ENCODE measurements at places on chromosomes 2 and 18.

DNA sequence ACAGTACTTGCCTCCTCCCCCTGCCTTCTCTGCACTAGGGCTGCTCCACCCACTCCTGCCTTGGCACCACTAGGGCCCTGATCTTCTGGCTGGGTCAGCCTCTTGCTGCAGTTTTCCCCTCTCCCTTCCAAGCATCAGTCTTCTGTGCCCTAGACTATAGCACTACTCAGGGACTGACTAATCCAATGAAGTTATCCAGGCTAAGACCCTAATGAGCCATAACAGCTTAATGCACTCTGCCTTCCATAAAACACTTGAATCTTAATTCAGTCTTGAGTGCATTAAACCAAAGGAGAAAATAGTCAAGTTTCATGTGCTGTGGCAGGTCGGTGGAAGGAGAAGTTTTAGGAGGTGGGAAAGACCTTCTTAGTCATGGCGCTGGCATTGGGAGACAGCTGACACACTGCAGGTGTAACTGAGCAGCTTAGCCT, 95.7 kb downstream of the BIN1 start:
- DNase-seq, result no peak

- DNase-seq, result no peak
Measured at GRCh38 chr2:145685383-145686050, 1165.6 kb upstream of the ZEB2 start.

- no peak for DNase-seq
Measured at GRCh38 chr2:167764772-167765341, 482.5 kb downstream of the STK39 start.

GRCh38 chr2:200335657-200336056, 29.2 kb downstream of the SPATS2L start:
- no peak for DNase-seq

GRCh38 chr2:186749219-186749618, 55.4 kb downstream of the FAM171B start:
- no peak for DNase-seq

GRCh38 chr2:167383610-167384194, 495.4 kb downstream of the XIRP2 start:
- DNase-seq, result no peak

DNA sequence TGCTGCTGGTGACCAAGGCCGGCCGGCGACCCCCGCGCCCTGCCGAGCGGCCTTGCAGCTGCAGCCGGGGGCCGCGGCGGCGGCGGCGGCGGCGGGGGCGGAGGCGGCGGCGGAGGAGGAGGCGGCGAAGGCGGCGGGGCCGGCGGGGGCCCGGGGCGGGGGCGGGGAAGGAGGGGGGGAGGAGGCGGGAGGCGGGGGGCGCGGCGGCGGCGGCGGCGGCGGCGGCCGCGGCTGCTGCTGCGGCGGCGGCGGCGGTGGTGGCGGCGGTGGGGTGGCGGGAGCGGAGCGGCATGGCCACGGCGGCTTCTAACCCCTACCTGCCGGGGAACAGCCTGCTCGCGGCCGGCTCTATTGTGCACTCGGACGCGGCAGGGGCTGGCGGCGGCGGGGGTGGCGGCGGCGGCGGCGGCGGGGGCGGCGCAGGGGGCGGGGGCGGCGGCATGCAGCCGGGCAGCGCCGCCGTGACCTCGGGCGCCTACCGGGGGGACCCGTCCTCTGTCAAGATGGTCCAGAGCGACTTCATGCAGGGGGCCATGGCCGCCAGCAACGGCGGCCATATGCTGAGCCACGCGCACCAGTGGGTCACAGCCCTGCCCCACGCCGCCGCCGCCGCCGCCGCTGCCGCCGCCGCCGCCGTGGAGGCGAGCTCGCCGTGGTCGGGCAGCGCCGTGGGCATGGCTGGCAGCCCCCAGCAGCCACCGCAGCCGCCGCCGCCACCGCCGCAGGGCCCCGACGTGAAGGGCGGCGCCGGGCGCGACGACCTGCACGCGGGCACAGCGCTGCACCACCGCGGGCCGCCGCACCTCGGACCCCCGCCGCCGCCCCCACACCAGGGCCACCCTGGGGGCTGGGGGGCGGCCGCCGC, 1.5 kb downstream of the POU3F3 start:
- no peak for DNase-seq

- DNase-seq, result no peak
Measured at GRCh38 chr18:2412996-2413751, 158.1 kb downstream of the METTL4 start.

DNA sequence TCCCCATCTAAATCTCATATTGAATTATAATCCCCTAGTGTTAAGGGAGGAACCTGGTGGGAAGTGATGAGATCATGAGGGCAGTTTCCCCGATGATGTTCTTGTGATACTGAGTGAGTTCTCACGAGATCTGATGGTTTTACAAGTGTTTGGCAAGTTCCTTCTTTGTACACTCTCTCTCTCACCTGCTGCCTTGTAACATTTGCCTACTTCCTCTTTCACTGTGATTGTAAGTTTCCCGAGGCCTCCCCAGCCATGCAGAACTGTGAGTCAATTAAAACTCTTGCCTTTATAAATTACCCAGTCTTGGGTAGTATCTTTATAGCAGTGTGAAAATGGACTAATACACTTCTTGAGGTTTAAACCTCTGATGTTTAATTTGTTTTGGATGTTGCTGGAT, 177.5 kb downstream of the CD8B2 start:
- DNase-seq, result no peak

GRCh38 chr2:97745474-97746174, 32.2 kb downstream of the ZAP70 start:
- peak; percentile 7 for DNase-seq

GRCh38 chr2:199810422-199811171, 40.4 kb downstream of the FTCDNL1 start:
- no peak for DNase-seq

GRCh38 chr2:64998658-64999061, 9.5 kb downstream of the SLC1A4 start:
- DNase-seq, result no peak

DNA sequence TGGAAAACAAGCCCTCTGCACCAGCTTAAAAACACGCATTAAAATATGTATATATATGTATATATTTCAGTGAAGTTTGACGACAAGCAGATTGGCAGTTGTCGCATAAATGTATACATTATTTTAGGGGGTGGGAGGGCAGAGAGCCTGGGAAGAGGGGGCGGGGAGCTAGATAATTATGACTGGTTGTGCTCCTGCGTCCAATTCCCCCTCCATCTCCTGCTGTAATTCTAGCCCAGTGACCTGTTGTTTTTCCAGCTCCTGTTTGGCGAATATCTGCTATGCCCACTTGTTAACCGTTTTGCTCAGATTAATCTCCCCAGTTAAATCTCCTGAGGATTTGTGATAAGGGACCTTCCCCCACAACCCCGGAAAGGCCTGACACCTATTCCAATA, 656 bp downstream of the UNC80 start:
- DNase-seq, result no peak

- no peak for DNase-seq
Measured at GRCh38 chr2:206011795-206012194, 74.2 kb downstream of the INO80D start.

- no peak for DNase-seq
Measured at GRCh38 chr2:230889911-230890601, 25.3 kb downstream of the ITM2C start.

GRCh38 chr18:70331456-70332097, 42.7 kb downstream of the SOCS6 start:
- no peak for DNase-seq

- no peak for DNase-seq
Measured at GRCh38 chr18:34773378-34773777, 63.3 kb downstream of the DTNA start.

DNA sequence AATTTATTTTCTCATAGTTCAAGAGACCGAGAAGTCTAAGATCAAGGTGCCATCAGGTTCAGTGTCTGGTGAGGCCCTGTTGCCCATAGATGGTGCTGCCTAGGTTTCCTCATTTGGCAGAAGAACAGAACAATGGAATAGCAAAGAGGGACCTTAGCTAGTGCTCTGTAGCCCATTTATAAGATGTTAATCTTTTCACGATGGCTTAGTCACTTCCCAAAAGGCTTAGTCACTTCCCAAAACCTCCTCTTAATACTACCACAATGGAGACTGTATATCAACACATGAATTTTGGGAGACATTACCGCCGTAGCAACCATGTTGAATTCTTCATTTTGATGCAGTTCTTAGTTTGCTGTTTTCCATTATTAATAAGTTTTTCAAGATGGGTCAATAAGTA, 246.3 kb upstream of the NRP2 start:
- no peak for DNase-seq

GRCh38 chr2:202148515-202149154, 75.6 kb downstream of the KIAA2012 start:
- DNase-seq, result no peak

DNA sequence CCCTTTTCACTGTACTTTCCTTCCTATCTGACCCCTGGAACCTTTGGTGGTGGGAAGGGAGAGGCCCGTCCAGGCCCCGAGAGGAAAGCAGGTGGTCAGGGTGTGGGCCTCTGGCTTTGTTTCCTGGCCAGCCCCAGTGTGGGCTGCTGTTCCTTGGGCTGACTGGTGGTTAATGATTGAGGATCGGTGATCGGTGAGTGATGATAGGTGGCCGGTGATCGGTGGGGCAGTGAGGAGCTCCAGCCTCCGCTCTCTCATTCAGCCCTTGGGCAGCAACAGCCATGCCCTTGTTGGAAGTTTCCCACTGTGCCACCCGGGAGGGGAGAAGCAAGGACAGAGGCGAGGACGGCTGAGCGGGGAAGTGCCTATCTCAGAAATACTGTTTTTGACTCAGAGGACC, 7.3 kb downstream of the ACKR3 start:
- no peak for DNase-seq

DNA sequence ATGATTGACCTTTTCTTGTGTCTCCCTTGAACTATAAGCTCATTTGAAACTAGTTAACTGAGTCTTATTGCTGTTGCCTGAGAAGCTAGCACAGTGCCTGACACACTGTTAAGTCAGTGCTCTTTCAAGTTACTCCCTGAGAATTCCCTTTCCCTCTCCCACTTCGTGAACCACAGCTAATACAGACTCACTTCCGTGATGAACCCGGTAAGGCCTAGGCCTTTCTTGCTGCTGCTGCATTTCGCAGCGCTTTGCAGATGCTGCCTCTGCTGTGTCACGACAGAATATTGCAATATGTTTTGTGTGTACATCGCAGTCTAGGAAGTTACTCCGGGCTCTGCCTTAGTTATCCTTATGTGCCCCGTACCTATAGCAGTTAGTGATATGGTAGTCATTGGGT, 42.8 kb downstream of the LIMS1 start:
- DNase-seq, result no peak

DNA sequence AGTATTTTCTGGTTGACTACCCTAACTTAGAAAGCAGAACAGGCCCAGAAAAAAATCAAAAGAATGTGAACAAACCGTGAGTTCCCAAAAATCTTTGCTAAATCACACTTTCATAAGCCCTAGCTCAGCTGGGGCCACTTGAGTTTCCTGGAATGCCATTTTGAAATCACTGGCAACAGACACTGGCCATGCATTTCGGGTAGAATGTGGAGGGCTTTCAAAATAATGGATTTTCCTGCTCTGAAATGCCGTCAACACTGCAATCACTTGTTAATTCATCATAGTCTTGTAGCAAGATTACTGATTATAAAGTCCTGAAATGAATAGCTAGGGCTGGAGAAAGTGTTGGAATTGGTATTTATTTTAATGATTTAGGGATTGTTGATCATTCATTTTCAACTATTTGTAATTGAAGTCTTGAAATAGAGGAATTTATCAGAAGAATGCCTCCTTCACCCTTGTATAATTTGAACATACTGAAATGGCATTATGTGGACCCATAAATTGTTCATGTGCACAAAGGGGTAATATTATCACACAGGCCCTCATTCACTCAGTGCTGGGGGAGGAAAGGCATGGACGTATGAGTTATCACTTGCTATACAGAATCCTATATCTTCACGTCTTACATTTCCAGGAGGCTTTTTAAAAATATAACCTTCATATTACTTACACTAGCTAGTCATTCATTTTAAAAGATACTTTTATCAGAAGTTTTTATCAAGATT, 134.8 kb downstream of the DTNA start:
- no peak for DNase-seq

DNA sequence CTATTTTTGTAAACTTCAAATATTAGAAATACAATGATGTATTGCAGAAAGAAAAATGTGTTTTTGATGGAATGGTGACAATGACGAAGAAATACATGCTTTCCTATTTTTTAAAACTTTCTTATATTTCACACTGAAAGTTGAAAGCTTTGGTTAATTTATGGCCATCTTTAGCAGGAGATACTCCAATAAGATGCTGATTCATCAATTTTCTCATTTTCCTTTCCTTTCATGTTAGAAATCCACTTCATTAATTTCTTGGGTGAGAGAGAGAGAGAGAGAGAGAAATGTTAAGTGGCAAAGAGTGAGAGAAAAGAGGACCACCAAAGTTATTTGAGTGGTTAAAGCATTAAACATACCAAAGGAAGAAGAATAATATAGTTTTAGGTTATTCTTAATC, 28.6 kb upstream of the MAP2 start:
- no peak for DNase-seq

DNA sequence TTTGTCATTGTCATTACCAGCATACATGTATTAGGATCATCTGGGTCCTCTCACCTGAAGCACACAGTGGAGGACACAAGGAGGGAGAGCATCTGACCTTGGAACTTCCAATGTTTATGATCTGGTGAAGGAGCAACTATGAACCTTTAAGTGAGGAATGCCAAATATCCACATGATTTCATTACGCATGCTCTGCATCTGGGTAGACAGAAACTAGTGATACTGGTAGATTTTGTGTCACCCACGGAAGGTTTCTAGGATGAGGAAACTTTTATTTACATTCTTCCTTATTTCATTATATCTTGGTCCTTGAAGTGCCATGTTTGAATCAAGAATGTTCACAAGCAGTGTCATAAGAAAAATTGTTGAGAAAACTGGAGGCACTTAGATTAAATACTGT, 32.1 kb downstream of the SPC25 start:
- DNase-seq, result no peak

GRCh38 chr2:10297959-10298531, 4.7 kb upstream of the HPCAL1 start:
- DNase-seq, result no peak

DNA sequence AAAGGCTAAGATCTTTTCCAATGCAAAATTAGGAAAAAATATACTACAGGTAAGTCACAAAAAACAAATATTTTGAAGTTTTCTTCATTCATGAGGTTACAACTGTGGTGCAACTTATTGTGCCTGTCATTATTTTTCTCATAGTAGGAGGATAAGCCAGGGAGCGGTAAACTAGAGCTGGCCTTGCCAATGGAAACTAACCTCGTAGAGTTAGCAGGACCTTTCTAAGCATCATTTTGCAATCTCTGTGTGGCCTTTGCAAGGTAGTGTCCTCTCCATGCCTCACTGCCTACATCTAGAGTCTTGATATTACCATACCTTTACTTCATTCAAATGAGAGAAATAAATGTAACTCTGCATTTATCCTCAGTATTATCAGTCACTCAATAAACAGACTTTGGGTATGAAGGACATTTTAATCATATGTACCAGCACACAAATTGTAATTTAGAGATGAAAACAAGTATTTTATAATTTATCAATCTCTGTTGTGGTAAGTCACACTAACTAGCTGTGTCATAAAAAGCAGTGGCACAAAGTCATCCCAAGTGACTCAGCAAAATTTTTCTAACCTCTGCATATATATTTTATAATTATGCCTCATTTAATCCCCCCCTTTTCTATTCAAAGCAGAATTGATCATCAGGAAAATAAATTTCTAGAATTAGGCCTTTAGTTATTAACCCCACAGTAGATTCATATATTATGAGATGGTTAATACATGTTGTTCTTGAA, 47.0 kb downstream of the LANCL1 start:
- DNase-seq, result no peak

Measured in left ventricle myocardium inferior (tissue), 1 donor.